ENCODE measurements at places on chromosomes 6 and 20.

DNA sequence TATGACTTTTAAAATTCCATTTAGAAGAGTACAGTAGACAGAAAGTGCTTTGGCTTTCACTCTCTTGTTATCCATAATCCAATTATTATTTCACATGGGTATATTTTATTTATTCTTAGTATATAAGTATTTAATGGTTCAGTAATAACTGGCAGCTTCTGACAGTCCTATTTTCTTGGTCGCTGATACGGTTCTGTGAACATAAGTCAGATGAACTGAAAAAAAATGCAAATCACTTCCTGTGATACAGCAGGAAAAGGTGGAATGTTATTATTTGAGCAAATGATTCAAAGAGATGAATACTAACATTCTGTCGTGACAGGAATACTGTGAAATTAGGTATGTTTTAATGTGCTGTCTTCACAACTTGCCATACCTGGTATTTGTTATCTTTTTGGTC is 132.3 kb downstream of the ARHGAP18 start:
- DNase-seq, result no peak

GRCh38 chr6:137827411-137827940 is 39.6 kb upstream of the TNFAIP3 start:
- no peak for DNase-seq

DNA sequence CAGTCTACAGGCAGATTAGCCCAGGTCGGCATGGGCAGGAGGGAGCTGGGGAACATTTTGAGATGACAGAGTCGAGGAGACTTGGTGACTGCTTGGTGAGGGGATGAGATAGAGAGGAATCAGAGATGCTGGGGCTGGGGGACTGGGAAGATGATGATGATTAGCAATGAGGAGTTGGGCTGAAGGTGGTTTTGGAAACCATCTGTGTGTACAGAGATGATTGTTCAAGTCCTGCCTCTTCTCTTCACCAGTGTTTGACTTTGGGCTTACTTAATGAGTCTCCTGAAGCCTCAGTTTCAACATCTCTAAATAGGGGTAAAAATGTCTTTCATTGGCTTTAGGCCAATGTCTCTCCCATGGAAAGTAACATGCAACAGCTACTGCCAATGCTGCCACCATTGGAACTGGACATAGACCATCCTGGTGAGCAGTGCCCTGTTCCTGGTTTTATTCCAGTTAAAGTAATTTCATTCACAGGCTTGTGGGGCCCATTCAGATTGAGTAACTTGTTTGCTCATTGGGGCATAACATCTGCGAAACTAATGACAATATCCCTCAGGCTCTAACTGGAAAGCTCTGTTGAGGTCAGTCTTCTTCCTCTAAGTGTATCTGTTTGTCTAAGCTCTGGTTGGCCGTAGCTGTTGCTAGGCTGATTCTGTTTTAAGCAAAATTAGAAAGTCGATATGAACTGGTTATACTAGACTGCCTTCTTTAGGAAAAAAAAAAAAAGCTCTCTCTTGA is 99.1 kb downstream of the ARMC2 start:
- no peak for DNase-seq

DNA sequence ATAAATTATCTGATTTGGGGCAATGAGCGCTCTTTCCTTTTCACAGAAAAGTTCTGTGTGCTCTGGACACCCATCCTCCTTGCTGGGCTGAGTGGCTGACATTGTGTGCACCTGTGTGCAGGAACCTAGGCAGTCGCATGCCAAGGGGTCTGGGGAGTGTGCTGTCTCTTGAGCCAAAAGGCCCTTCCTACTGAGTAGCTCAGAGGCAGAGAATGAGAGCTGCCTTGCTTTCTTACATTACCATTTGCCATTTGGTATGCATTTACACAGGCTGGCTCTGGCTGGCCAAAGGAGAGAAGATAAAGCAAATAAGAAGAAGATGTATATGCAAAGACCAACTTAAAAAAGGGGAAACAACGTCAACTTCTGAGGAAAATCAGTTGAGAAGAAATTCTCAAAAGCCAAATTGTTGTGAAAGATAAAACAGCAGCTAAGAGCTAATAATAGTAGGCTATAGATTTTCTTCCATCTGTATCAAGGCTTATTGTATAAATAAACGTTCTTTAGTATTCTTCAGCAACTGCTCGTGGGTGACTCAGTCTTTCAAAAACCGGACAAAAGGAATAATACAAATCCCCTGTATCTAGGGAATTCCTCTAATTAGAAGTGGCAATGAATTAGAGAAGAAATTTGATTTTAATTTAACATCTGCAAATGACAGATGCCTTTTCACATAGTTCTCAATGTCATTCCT is 121.9 kb downstream of the INSM1 start:
- no peak for DNase-seq

DNA sequence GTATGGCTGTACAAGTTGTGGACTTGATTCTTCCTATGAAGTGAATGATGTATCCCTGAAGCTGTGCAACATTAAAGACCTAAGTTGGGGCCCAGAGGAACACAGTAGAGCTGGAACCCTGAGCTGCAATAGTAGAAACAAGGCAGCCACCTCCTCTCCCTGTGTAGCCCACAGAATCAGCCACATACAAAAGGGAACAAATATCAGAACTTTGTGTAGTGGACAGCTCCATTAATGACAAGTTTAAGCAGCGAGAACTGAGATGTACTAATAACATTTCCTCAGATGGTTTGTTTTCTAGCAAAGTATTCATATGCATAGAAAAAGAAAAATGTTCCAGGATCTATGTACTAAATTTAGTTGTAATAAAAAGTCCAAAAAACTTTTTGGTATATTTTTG is 19.2 kb downstream of the PHACTR1 start:
- DNase-seq, result no peak

DNA sequence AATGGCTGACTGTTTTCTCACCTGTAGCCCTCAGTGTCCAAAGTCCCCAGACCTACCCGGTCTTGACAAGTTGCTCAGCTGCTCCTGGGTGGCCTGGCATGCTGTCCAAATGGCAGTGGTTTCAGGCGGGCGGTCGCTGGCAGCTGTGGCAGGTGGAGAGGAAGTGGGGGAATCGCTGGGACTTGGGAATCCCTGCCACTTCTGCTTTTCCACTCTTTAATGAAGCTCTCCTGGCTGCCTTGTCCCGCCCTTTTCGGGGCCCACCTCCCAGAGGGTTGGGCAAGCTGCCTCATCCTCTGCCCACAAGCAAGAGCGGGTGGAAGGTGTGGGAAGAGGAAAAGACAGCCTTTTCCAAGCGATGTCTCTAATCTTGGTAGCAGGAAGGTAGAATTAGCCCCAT is at the start of gene OCSTAMP:
TSS of gene OCSTAMP (minus strand) at position 194 of the 400 bp plus-strand sequence. CDS start at position 100, 94 bp downstream.
- DNase-seq, result no peak

DNA sequence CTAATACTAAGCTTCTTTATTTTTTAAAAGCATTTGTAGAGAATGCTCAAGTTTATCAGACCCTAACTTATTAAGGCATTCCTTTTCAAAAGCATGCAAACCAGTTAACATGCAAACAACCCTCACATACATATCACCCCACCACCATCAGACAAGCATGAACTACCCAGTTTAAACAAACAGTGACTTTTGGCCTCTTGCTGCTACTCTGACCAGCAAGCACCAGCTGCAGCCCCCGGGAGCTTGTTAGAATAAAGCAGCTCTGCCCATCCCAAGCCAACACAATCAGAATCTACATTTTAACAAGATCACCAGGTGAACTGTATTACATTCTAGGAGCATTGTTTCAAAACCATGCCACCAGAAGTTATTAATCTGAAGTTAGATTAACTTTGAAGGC is 5.9 kb upstream of the NUP153 start:
- no peak for DNase-seq

- no peak for DNase-seq
These were observed 447.4 kb downstream of the PKHD1 start for GRCh38 chr6:51640021-51640420.

DNA sequence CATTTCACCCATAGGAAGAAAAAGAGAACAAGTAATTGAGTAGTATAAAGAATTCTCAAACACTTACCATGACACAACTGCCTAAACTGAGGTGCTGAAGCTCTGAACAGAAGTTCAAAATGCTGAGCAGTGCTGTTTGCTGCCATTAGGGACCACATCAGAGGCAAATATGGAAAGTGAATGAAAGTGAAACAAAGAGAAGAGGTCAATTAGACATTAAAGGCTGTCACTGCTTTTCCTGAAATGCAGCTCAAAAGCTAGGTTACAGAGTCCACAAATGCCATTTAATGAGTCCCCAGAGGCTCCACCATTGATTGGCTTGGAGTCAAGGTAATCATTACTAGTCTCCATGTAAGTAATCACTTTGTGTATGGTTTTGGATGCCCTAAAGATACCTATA is 46.1 kb downstream of the POU3F2 start:
- DNase-seq, result no peak

DNA sequence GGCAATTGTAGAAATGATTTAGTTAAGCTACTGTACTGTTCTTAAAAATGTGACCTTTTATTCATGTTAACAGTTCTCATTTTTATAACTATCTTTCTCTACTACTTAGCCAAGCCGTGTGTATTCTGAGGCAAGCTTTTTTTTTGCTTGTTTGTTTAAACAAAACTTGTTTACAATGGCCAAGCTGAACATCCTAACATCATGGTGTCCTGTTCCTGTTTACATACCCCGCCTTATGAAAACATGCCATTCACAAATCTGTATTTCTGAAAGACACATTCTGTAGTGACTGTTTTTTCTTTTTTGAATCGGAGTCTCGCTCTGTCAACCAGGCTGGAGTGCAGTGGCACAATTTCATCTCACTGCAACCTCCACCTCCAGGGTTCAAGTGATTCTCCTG is 140.9 kb downstream of the NCOA3 start:
- no peak for DNase-seq

DNA sequence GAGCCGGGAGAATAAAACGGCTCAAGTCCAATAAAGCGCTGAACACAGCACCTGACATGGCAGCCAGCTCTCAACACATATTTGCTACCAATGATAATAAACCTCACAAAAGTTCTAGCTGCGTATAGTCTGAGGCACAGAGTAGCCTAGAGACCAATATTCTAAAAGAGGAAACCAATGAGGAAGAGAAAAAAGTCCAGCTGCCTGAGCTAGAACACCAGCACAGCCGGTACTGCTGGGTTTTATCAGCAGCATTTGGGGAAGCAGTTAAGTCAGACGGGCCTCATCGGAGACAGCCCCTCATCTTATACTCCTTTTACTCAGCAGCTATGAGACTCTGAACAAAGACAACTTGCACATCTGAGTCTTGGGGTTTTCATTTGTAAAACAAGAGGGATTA is 2.4 kb upstream of the RTF2 start:
- no peak for DNase-seq
